ENCODE measurements at places on chromosomes 4 and X. TPM values are rescaled to one million over a fixed set of nuclear protein-coding genes. Genes with fewer than 3 reads are reported as not detected.

The DGAT2L6 gene
- not detected for total RNA-seq

The HTN1 gene
- total RNA-seq: not detected

The DCAF4L1 gene
- total RNA-seq: 0.18 TPM

The TBC1D25 gene
- 28.0 TPM for total RNA-seq

The CXCL3 gene
- not detected for total RNA-seq

The TCEAL6 gene
- total RNA-seq: not detected

The PAQR3 gene
- total RNA-seq: 15.7 TPM

The DSPP gene
- not detected for total RNA-seq

The PPP4R3C gene
- not detected for total RNA-seq

The TRO gene
- 2.9 TPM for total RNA-seq

The PDGFC gene
- total RNA-seq: not detected

DNA sequence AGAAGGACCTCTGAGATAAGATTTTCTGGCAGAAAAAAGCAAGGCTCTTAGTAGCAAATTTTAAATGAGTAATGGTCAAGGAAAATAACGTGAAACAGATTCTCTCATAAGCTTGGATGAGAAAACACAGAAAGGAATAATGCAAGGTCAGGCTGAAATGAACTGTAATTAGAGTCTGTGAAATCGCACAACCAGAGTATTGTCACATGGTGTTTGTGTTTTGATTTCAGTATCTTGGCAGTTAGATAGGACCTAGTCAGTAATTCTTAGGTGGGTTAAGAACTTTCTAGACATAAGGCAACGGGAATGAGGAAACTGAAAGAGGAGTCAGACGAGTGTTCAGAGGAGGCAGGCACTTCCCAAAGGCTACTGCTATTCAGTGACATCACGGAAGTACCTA is 34.6 kb downstream of the LIMCH1 start:
- no peak for DNase-seq
- no peaks in the 10 kb centered on the region for H3K4me1 ChIP-seq
- no peak overlapping the region for H3K4me3 ChIP-seq
- H3K27ac ChIP-seq: no peak overlapping the region
- H3K36me3 ChIP-seq: no peaks in the 10 kb centered on the region

GRCh38 chr4:171281359-171281758 is 531.8 kb upstream of the GALNTL6 start:
- H3K36me3 ChIP-seq: no peaks in the 10 kb centered on the region
- no peak for DNase-seq
- no peak overlapping the region for H3K4me3 ChIP-seq

DNA sequence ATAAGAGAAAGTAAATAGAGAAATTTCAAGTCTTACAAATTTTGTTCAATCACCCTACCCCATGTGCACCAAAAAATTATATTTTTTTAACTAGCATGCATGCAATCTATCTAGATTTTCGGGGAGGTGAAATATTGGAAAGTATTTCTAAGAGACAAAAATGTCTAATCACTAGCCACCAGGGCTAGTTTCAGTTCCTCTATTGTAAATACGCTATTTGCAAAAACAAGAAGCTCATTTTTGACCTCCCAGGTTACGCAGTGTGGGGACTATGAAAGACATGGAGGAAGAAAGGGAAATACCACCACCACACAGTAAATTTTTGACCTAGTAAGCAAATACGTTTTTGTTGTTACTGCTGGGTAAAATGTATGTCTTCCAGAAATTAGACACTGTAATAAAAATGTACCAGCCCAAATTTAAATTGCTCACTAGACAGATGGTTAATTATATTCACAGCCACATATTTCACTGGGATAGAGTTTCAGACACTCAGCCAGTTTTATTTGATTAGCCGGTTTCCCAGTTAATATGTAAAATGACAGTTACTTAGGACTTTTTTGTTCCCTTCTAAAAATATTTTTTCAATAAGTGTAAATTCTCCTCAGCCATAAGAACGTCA is 2.2 kb downstream of the NEXMIF start:
- no peaks in the 10 kb centered on the region for H3K36me3 ChIP-seq
- no peak overlapping the region for H3K27ac ChIP-seq
- no peak for DNase-seq
- H3K4me1 ChIP-seq: no peaks in the 10 kb centered on the region
- H3K4me3 ChIP-seq: no peak overlapping the region

- H3K4me3 ChIP-seq: no peak overlapping the region
- DNase-seq: peak; percentile 7
- no peaks in the 10 kb centered on the region for H3K36me3 ChIP-seq
- H3K27me3 ChIP-seq: no peaks in the 10 kb centered on the region
Measured at GRCh38 chr4:145481942-145482208, 222 bp downstream of the SMAD1 start.

DNA sequence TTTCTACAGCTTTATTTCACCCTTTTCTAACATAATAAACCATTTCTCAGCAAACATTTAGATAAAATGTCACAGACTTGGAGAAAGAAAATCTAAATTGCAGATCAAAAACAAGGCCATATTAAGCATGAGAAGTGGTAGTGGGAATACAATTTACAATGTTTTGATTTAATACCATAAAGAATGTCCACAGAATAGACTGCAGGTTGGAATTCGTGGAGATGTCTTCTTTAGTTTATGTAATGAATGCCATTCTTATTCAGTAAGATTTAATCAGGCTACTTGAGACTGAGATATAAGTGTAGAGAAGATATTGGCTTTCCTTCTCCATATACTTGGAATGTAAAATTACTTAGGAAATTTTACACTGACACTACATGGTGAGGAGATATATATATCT is 91.9 kb upstream of the ZFP42 start:
- H3K27me3 ChIP-seq: no peaks in the 10 kb centered on the region
- H3K4me1 ChIP-seq: no peaks in the 10 kb centered on the region
- H3K36me3 ChIP-seq: no peaks in the 10 kb centered on the region
- no peak overlapping the region for H3K4me3 ChIP-seq
- no peak overlapping the region for H3K27ac ChIP-seq

DNA sequence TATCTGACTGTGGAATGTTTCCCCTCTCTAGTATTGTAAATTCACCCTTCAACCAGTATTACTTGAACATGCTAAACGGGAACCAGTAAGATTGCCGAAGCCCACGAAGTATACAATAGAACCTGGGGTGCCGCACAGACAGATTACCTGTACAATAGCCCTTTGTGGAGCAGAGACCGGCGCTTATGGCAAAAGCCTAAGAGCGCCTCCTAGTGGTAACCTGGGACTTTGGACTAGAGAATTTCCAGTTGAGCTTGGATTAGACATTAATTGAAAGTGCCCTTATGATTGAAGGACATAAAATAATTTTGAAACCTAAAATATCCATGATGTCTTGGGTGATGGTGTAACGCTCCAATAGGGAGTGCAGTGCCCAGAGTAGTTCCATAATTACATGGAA is 14.1 kb downstream of the ZNF157 start:
- H3K4me3 ChIP-seq: no peak overlapping the region
- peaks cover 10% of the 10 kb centered on the region for H3K4me1 ChIP-seq
- DNase-seq: peak; percentile 76

GRCh38 chr4:141311246-141312204 is 90.8 kb downstream of the ZNF330 start:
- H3K27me3 ChIP-seq: peaks cover 2% of the 10 kb centered on the region
- no peaks in the 10 kb centered on the region for H3K4me1 ChIP-seq
- no peak for DNase-seq
- no peaks in the 10 kb centered on the region for H3K36me3 ChIP-seq
- H3K27ac ChIP-seq: no peak overlapping the region

GRCh38 chrX:79630033-79631009 is 263.2 kb upstream of the ITM2A start:
- no peaks in the 10 kb centered on the region for H3K4me1 ChIP-seq
- DNase-seq: no peak
- no peaks in the 10 kb centered on the region for H3K36me3 ChIP-seq
- H3K27ac ChIP-seq: no peak overlapping the region
- no peak overlapping the region for H3K4me3 ChIP-seq

DNA sequence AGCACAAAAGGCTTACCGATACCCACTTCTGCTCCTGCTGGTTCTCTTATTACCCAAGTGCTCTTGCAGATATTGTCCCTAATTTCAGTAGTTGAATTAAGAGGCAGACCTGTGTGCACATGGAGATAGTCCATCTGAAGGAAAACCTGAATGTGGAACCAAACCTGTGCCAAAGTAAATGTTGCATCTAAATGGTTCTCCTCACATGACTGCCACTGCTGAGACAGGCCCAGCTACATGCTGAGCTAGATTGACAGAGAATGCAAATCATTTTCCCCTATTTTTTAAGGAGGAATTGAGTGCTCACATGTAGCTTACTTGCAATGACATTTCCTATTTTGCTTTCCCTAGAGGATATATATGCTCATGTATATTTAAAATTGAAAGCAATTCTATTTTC is 609.1 kb upstream of the TECRL start:
- no peaks in the 10 kb centered on the region for H3K36me3 ChIP-seq
- no peaks in the 10 kb centered on the region for H3K4me1 ChIP-seq
- H3K27me3 ChIP-seq: no peaks in the 10 kb centered on the region
- H3K27ac ChIP-seq: no peak overlapping the region

- no peak overlapping the region for H3K4me3 ChIP-seq
- no peaks in the 10 kb centered on the region for H3K27me3 ChIP-seq
- no peaks in the 10 kb centered on the region for H3K36me3 ChIP-seq
- no peak overlapping the region for H3K27ac ChIP-seq
- no peaks in the 10 kb centered on the region for H3K4me1 ChIP-seq
Measured at GRCh38 chrX:97763391-97763790, 879.7 kb downstream of the RPA4 start.

DNA sequence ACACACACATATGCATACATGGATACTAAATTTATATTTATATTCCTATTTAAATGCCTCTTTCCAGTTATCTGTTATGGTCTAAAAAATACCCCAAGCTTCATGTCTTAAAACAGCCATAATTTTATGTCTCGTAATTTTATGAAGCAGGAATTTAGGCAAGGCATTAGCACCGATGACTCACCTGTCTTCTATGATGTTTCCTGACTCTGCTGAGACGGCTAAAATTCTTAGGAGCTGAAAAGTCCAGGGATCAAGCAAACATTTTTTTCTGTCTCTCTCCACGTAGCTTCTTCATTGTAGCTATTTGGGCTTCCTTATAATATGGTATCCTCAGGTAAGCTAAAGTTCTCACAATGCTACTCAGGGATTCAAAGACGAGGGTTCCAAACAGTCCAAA is 930.3 kb downstream of the STIM2 start:
- no peak for DNase-seq
- no peaks in the 10 kb centered on the region for H3K4me1 ChIP-seq
- H3K27me3 ChIP-seq: no peaks in the 10 kb centered on the region
- H3K4me3 ChIP-seq: no peak overlapping the region

DNA sequence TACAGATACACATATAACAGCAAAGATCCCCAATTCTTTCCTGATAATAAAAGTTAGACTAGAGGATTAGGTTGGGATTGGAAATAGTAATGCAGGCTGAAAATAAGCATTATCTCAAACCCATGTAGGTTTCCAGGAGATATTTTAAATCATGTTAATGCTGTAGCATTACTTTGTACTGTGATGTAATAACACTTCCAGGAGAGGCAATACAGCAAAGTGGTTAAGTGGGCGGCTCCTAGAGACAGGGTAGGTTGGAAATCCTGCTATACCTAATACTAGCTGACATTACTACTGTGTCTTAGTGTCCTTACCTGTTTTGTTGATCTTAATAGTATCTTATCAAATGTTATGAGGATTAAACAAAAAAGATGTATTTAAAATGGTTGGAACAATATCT is 9.6 kb downstream of the PAICS start:
- no peaks in the 10 kb centered on the region for H3K36me3 ChIP-seq
- DNase-seq: no peak
- H3K4me1 ChIP-seq: no peaks in the 10 kb centered on the region
- H3K27me3 ChIP-seq: no peaks in the 10 kb centered on the region
